ENCODE measurements at places on chromosomes 5 and 9. TPM values are rescaled to one million over a fixed set of nuclear protein-coding genes. Genes with fewer than 3 reads are reported as not detected.

The SYNPO gene
- 0.18 TPM for total RNA-seq

The BSPRY gene
- 9.1 TPM for total RNA-seq

The NEUROG1 gene
- total RNA-seq = not detected

The TMEM252 gene
- total RNA-seq = not detected

The CDH6 gene
- total RNA-seq = not detected

The PCDHGC4 gene
- not detected for total RNA-seq

DNA sequence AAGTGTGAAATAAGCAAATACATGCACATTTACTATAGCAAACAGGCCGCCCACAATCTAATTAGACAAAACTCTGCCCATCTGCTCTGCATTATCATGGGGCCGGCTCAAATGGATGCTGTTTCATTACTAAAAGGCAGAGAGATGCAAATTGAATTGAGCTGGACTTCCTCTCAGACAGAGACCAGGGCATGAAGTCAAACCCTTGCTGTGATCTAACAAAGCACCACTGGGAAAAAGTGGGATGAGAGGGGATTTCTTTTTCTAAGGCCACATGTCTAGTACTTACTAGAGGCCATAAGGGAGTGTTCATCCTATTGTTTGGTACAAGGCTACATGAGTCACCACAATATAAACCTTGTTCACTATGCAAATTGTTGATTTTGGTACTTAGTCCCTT, 614.7 kb downstream of the ISL1 start:
- DNase-seq = no peak

DNA sequence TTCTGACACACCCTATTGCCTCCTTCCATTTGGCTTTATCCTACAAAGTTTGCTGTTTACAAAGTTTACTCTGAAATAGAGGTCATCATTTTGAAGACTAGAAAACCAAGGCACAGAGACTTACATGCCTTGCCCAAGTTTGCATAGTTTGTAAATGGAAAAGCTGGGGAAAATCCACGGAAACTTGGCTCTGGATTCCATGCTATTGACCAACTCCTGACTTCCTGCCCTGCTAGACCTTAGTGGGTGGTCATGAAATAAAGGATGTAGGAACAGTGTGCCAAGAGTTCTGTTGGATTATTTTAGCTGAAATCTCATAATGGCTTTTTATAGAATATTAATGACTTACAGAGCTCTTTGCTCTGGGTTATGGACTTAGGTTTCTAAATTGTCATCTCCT, 69.5 kb downstream of the GRIA1 start:
- DNase-seq = no peak

GRCh38 chr5:37212096-37212495, 37.1 kb downstream of the CPLANE1 start:
- no peak for DNase-seq

DNA sequence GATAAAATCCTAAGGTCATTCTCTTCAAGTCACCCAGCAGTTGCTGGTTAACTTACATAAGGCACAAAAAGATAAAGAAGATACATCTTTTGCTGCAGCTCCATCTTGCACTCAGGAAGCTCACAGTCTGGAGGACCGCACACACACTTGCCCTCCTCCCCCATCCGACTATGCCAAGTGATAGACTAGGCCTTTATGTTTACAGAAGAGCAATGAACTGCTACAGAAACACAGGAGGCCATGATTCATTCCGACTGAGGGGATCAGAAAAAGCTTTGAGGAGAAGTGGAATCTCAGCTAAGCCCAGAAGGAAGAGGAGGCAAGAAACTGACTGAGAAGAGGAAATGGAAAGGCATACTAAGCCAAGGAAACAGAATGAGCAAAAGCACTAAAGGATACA, 17.4 kb downstream of the NRG2 start:
- DNase-seq = no peak

DNA sequence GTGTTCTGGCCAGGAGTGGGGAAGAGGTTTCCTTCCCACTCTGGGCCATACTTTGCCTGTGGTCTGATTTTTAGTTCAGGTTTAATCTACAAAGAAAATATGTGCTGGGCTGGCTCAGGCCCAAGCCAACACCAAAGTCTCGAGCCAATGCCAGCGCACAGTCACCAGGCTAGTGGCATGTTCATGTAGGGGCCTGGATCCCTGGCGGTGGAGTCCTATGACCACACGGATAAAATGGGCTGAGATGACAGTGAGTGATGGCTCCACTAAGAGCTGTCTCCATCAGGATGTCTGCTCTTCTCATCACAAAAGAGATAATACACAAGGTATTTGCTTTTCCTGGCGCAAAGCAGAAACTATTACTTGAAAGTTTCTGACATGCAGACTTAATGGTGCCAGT, 92.9 kb upstream of the PTPN3 start:
- no peak for DNase-seq

DNA sequence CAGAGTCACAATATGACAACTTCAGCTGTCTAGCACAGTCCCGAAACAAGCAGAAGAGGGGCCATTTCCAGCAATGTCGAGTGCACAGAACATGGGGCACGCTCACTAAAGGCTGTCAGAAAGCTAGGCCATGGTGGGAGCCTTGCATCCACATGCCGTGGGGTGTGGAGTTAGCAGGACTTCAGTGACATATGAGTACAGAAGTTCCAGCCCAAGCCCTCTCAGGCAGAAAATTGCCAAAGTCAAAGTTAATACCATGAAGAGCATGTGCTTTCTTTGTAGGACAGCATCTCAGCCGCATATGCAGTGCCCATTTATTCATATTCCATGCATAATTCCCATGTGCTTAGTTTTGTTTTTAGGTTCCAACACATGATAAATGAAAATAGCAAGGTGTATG, 26.7 kb downstream of the ECM2 start:
- no peak for DNase-seq
